ENCODE measurements at places on chromosomes 2 and 18. TPM values are rescaled to one million over a fixed set of nuclear protein-coding genes. Genes with fewer than 3 reads are reported as not detected.

The ERFE gene
- 3.4 TPM for total RNA-seq

The PDE11A gene
- total RNA-seq: not detected

The TUBA3E gene
- not detected for total RNA-seq

The TUBB8B gene
- total RNA-seq: not detected
